ENCODE measurements at places on chromosomes 1 and 21.

- no peak for DNase-seq
Measured at GRCh38 chr21:44063151-44063912, 43.9 kb upstream of the PWP2 start.

DNA sequence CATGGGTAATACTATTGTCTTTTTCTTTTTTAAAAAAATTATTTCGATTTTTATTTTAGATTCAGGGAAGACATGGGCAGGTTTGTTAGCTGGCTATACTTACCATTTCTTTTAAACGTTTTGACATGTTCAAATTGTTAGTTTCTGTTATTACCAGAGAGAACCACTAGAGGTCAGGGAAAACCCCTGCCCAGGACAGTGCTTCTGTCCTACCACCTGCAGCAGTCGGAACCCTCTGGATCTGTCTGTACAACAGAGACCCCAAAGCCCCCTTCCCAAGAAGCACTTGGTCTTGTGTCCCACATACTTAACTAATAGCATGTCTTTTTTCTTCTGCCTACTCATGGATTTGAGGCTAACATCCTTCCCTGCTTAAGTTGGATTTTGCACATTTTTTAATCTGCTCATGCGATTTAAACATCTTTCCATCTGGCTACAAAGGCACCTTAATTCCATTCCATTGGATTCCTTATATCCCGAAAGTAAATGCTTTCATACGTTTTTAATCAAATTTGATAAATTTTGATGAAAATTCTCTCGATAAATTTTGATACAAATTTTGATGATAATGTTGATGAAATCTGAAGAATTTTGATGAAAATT lies 10.0 kb upstream of the C1orf115 start:
- peak; percentile 55 for DNase-seq

- DNase-seq = peak; percentile 56
Measured at GRCh38 chr1:227234998-227235405, 83.3 kb downstream of the CDC42BPA start.

- no peak for DNase-seq
Measured at GRCh38 chr1:48442864-48443619, 29.0 kb downstream of the SPATA6 start.

- DNase-seq = no peak
Measured at GRCh38 chr1:184210862-184211261, 159.3 kb downstream of the TSEN15 start.

Data from urothelium cell line (cell line).